ENCODE measurements at places on chromosomes 11 and 22.

GRCh38 chr22:38260761-38261681 is 11.8 kb downstream of the TMEM184B start:
- no peak for DNase-seq

- DNase-seq = no peak
These were observed 356 bp upstream of the TTC12 start for GRCh38 chr11:113314065-113314388.

DNA sequence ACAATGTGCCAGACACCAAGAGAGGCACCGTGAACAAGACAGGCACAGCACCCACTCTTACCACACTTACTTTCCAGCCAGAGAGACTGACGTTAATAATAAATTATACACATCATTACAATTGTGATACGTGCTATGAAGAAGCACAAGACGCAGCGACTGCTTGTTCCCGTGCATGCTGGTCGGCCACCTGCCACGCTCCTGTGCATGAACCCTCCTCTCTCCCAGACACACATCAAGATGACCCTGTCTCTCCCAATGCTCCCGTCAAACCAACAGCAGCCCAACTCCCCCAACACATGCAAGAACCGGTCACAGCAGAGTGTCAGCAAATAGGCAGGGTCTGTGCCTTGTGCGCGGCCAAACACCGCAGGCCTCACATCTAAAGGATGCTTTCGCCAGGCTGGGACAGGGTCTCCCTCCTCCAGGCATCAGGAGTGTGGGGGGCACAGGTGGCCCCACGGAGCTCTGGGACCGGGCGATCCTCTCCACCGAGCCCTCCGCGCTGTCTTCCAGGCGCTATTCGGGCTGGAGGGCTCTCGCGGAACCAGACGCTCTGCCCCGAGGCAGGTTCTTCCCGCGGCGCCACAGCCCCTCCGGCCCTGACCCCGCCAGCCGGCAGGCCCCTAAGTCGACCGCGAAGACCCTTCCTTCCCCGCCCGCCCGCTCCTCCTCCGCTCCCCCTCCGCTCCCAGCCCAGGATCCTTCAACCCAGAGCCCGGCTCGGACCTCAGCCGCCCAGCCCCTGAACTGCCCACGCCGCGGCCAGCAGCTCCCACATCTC is 533 bp downstream of the SERGEF start:
- peak; percentile 44 for DNase-seq

DNA sequence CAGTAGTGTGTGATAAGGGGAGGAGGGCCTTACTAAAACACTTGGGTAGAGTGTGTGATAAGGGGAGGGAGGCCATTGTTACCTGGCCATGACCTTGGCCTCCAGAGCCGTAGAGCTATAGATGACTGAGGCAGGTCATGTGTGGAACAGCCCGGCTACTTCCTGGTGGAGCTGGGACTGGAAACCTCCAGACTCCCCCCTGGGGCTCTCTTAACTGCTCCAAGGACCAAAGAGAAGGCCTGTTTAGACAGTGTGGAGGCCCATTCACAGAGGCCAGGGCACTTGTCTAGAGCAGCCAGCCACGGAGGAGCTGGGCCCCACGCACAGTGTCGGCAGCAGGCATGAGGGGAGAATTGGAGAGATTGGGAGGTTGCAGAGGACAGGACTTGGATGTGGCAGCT is 12.5 kb upstream of the MICALL1 start:
- no peak for DNase-seq

DNA sequence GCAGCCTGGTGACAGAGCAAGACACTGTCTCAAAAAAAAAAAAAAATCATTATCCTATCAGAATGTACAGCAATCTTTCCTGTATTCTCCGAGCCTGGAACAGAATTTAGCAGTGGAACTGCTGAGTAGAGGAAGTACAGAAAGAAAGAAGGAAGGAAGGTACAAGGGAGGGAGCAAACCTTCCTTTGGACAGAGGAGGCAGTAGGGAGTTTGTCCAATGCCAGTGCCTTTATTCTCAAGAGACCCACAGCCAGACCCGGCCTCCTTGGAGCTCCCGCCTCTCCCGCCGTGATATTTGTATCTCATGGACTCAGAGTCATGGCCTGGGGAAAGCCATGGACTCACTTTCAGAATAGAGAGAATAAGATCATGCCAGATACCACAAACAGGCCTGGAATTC is 37.7 kb upstream of the LRRC55 start:
- no peak for DNase-seq

DNA sequence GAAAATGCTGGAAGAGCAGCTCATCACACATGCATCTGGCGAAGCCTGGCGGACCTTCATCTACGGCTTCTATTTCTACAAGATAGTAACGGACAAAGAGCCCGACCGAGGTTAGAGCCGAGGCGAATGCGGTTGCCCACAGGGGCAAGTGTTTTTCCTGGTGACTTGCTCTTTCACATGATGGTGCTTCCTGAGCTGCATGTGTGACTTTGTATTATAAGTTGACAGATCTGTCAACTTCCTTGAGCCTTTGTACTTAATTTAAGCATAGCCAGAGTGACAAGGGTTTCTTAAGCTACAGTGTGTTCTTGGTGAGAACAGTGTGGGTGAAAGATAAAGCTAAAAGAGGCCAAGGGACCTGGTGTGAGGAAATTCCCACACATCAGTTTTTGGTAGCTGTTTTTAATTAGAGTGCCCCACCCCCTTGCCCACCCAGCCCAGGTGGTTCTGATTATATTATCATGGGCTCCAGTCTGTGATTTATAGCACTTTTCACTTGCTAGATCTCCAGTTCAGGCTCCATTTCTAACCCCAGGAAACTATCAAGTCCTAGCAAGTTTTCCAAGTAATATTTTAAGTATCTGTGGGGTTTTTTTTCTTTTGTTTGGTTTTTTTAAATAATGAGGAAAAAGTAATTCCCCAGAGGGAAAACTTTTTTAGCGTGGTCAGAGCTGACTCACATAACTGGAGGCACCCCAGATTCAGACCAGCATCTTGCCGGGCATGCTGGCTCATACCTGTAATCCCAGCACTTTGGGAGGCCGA is 68.0 kb upstream of the YWHAH start:
- DNase-seq = no peak

DNA sequence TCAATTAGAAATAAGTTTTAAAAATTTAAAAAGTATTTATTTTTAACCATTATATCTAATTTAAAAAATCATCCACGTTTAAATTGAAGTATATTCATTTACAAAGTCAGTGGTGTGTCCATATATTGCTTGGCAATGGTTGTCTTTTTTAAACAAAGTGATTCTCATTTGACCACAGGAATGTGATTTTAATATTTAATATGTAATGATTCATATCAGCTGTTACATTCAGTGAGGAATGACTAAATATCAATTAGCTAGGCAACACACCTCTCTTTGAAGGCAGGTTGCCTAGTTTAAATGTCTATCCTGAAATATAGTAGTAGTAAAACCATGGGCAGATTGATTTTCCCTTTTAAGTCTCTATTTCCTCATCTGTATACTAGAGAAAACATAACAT is 392.2 kb upstream of the CCDC179 start:
- DNase-seq = no peak

DNA sequence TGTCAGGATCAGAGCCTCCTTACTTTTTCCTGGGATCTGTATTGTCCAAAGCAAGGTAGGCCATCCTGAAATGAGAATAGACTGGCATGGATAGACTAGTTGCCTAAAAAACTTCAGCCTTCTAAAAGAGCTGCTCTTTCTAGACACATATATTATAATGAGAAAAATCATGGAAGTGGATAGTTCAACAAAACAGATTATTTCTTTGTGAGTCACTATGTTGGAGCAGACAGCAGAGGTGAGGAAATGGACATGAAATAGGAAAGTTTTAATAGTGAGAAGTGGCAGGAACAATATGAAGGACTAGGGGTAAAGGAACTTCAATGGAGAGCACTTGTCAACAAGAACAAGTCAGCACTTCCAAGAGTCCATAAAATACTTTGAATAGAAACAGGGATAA is 101.9 kb upstream of the ANO3 start:
- no peak for DNase-seq

DNA sequence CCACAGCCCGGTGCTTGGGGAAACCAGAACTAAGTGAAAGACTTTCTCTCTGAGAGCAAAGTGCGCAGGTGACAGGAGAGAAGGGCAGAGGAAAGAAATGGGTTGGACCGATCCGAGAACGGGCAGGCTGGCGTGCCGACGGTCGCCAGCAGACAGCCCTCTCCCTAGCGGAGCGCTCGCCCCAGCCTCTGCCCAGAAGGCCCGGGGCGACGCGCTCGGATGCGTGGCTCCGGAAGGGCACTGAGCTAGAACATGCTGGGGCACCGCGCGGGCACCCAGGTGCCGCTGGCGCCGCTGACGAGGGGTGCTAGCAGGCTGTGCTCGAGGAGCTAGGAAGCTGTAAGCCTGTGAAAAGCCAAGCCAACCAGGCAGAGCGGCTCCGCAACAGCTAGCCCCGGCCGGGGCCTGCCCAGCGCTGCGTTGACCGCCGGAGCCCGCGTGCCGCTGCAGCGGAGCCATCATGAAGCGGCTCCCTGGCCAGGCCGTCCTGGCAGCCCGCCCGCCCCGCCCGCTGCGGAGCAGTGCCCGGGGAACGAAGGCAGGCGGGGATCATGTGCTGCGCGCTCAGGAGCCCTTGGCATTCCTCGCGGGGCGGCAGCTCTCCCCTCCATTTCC is 22.1 kb upstream of the RRAS2 start:
- DNase-seq = peak; percentile 56

DNA sequence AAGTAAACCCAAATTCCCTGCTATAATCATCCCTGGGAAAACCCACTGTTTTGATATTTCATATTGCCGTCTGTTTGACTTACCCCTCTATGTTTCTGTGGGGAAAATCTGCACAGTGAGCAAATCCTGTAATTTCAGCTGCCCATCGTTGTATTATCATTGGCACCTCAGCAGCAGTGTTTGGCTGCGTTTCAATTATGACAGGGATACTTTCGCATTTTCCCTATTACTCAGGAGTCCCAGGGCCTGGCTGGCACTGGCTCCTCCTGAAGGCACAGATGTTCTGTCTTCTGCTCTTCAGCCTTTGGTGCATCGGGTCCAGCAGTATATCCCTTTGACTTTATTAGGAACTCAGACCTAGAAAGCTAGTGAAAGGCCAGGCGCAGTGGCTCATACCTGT is 12.2 kb upstream of the MMP12 start:
- no peak for DNase-seq

DNA sequence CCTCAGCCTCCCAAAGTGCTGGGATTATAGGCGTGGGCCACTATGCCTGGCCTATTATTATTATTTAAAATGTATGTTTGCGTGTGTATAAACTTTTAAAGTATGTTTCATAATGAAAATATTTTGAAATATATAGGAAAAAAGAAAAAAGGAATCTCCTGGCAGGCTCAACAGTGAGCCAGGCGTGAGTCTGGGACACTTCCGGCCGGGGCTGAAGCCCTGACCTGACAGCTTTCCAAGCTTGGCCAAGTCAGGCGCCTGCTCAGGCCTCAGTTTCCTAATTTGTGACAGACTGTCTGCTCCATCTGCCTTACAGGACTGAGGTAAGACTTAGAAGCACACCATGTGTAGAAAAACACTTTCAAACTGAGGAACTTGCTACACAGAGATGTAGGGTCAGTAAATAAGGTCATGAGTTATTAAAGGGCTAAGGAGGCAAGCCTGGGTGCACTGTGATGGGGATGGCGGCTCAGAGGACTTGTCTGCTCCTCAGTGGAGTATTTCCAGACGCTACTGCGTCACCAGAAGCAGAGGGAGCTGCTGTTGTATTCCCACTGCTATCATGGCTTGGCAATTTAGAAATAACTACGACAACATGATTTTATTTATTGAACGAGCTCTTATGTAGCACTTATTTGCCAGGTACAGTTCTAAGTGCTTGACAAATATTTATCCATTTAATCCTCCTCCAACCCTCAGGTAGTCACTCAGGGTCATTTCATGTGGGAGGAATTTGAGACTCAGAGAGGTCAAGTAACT is 100.1 kb downstream of the PRR5L start:
- no peak for DNase-seq

GRCh38 chr11:132802947-132803346 is 729.4 kb downstream of the OPCML start:
- DNase-seq = no peak

GRCh38 chr11:30016588-30017363 is at the start of gene KCNA4:
Gene KCNA4 (minus strand): TSS chr11:30017030. CDS start chr11:30012678, 4,352 bp downstream.
- DNase-seq = no peak

DNA sequence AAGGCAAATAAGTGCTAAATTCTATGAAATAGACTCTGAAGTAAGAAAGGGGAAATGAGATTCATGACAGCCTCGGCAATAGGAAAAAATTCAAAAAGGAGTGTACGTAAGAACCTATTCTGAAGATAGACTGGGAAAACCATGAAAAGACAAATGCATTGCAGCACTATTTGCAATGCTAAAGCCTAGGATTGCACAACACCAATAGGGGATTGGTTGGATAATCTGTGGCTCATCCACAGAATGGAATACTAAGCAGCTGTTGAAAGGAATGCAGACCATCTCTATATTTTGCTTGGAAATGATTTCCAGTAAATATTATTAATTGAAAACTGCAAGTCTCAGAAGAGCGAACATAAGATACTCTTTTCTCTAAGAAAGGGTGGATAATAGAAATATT is 91.7 kb upstream of the CLMP start:
- DNase-seq = no peak

- DNase-seq = no peak
These were observed 3.1 kb downstream of the PIM3 start for GRCh38 chr22:49963647-49964026.

GRCh38 chr22:28907311-28908008 is 24.1 kb downstream of the ZNRF3 start:
- DNase-seq = no peak

GRCh38 chr11:29485641-29486040 is 531.2 kb downstream of the KCNA4 start:
- DNase-seq = no peak

- DNase-seq = no peak
These were observed 23.9 kb upstream of the PANX2 start for GRCh38 chr22:50146439-50147238.

GRCh38 chr22:50525858-50526107 is 385 bp upstream of the SCO2 start:
- no peak for DNase-seq

GRCh38 chr11:118132385-118133151 is 20.1 kb downstream of the SCN4B start:
- no peak for DNase-seq

DNA sequence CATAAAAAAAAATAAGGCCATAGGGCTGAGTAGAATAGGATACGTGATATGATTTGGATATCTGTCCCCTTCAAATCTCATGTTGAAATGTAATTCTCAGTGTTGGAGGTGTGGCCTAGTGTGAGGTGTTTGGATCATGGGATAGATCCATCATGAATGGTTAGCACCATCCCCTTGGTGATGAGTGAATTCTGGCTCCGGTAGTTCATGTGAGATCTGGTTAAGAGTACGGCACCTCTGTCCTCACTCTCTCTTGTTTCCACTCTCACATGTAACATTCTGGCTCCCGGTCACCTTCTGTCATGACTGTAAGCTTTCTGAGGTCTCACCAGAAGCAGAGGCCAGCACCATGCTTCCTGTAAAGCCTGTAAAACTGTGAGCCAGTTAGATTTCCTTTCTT is 45.5 kb downstream of the RAB30 start:
- DNase-seq = no peak

GRCh38 chr22:49777569-49778249 is 50.0 kb downstream of the BRD1 start:
- no peak for DNase-seq
